Nucleus accumbens (tissue), 56 donors: ENCODE measurements at places on chromosomes 1 and 21.

- no peak for DNase-seq
Measured at GRCh38 chr1:8206391-8206790, 111.5 kb upstream of the SLC45A1 start.

GRCh38 chr1:112397841-112398240 lies 1.8 kb downstream of the CTTNBP2NL start:
- DNase-seq = no peak

GRCh38 chr1:61362351-61362750 lies 280.0 kb downstream of the NFIA start:
- DNase-seq = no peak

- DNase-seq = peak; percentile 78
Measured at GRCh38 chr1:202122639-202123335, at the start of gene GPR37L1. Gene GPR37L1 (plus strand): TSS chr1:202122917. CDS start chr1:202122964, 47 bp downstream.

GRCh38 chr1:118102445-118102844 lies 82.6 kb downstream of the SPAG17 start:
- DNase-seq = no peak

GRCh38 chr1:18415448-18416027 lies 65.2 kb upstream of the KLHDC7A start:
- DNase-seq = no peak

DNA sequence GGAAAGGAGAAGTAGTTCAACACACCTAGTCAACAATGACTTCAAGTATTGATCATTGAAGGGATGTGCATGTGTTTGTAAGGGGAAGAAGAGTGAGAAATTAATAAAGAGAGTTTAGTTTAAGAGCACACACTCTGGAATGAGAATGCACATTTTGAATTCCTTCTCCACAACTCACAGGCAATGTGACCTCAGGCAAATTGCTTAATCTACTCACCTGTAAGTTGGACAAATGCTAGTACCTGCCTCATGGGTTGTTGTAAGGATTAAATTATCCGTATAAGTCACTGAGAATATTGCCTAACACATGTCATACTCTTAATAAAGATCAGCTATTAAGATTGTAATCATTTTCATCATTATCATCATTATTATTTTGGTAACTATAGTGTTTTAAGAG lies 204.0 kb upstream of the NFIA start:
- no peak for DNase-seq

DNA sequence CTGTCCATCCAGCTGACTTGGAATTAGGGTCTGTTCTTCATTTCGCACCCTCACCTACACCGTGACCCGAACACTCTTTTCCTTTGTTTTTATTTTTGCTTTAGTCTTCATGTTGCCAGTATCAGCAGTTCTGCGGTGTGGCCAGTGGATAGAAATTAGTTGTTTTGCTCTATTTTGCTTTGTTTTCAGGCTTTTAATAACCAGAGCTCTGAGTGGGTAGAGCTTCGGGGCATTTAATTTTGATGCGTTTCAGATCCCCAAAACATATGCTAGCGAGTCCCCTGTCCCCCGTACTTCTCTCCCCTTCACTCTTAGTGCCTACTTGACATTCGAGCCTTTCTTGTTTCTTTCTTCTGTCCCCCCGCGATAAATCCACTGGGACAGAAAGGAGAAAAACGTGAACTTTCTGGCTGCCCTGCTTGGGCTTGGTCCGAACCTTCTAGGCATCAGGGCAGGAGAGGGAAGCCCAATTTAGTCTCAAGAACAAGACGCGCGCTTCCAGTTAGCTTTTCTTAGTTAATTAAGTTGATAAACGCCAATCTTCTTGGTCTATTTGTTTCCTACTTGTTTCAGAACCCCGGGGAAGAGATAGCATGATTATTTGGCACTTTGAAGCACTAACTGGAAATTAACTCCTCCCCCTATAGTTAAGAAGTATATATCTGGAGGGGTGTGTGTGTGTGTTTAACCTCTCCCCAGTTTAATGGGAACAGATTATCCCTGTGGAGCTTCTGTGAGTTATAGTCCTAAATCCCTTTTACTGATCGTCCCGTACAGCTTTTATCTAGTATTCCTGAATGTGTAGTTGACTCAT lies 839 bp downstream of the SWT1 start:
- no peak for DNase-seq

DNA sequence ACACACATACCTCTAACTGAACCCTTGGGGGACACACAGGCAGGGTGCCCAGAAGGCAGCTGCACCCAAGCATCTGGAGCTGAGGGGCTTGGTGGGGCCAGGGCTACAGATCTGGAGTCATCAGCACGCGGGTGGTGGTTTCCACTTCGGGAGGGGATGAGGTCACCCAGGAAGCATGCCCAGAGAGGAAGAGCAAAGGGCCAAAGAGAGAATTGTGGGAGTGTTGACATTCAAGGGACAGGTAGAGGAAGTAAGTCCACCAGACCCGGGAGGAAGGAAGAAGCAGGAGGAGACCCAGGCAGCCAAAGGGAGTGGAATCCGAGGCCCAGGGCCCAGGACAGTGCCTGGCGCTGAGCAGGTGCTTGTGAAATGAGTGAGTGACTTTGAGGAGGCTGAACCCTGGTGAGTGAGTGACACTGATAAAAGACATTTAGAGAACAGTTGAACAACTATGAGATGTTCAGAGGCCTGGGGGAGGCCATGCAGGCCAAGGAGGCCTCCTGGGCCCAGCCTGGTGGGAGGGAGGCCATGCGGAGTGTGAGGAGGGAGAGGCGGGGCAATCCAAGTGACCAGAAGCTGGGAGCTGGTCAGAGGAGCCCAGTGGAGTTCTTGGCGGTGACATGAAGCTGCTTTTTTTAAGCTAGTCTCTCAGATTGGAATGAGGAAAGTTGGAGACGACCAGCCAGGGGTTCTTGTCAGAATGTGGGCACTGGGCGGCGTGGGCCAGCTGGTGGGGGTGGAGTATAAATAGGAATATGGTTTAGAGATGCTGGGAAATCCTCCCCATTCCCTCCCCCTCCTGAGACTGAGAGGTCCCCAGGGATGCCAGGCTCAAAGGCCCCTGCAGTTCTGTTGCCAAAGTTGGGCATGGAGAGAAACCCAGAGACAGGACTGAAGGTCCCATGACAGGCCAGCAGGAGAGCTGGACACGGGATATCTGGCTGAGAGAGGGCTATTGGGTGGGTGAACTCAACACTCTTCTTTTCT lies 7.9 kb downstream of the CDK18 start:
- no peak for DNase-seq

GRCh38 chr1:30362603-30362990 lies 360.8 kb downstream of the MATN1 start:
- DNase-seq = no peak

DNA sequence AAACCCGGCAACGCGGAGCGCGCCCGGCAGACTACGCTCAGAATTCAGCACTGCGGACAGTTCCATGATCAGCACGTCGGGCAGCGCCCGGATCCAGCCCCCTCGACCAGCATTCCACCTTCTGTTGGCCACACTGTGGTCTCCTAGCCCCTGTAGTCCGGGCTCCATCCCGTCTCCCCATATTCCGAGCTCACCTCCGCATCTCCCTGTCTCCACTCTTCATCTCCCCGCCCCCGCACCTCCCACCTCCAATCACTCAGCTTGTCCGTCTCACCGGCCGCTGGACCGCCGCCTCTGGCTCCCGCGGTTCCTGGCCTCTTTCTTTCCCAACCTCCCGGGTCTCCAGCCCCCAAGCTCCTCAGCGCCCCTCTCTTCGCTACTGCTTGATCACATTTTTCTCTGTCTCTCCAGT lies 500 bp downstream of the EPHA10 start:
- no peak for DNase-seq

GRCh38 chr1:204321665-204322064 lies 38.1 kb downstream of the PLEKHA6 start:
- no peak for DNase-seq

DNA sequence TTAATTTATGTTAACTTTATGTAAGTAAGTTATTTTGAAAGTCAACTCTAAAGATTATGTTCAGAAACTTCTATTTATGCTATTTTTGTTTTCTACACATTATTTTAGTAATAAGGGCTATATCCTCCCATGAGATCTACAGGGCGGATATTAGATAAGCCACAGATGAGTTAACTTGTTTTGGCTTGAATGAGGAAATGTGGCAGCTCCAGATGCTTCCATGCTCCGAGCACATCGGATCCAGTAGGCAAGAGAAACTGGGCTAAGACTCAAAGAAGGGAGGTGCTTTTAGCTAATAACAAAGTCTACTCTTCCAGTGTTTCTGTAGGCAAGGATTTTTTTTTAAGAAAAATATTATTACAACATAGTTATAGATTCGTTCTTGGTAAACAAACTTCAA lies 20.0 kb upstream of the LAMC1 start:
- no peak for DNase-seq

DNA sequence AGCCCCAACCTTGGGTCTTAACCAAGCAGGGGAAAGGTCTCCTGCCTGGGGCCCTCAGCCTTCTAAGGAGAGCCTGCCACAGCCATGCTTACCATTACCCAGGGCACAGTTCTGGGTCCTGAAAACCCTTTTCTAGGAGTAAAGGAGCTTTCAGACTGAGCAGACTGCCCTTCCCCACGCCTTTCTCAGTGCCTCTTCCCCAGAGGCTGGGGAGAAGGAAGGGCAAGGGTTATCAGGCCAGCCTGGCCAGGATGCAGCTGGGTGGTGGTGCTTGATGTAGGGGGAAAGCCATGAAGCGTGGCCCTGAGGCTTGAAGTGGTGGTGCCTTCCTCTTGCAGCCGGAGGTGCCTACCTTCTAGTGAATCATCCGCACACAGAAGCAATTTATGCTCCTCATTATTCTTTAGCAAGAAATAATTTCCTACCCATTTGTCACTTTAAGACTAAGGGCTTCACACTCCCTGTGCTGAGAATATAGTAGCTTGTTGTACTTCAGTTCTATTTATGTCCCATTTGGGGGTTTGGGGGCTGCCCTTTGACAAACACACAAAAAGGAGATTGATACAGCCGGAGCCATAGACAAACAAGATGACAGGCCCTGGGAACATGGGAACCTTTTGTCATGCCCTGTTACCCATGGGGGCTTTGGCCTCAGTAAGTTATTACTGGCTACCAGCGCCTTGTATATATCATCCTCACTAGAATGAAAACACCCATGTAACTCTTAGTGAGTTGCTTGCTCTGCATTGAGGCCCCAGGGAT lies 40.7 kb downstream of the MAN1C1 start:
- no peak for DNase-seq

- DNase-seq = no peak
Measured at GRCh38 chr1:150995460-150995859, 11.2 kb downstream of the MINDY1 start.

GRCh38 chr21:42165901-42166300 lies 53.0 kb upstream of the ABCG1 start:
- DNase-seq = no peak
